CD8-positive, alpha-beta memory T cell (primary cell): ENCODE measurements at places on chromosomes 16 and 17.

- peak; percentile 45 for DNase-seq
These were observed 12.8 kb upstream of the GNG13 start for GRCh38 chr16:813204-813915.

- DNase-seq = no peak
These were observed 25.3 kb upstream of the KSR1 start for GRCh38 chr17:27430882-27431491.

- no peak for DNase-seq
These were observed 1.4 kb downstream of the TOM1L1 start for GRCh38 chr17:54902017-54902416.

DNA sequence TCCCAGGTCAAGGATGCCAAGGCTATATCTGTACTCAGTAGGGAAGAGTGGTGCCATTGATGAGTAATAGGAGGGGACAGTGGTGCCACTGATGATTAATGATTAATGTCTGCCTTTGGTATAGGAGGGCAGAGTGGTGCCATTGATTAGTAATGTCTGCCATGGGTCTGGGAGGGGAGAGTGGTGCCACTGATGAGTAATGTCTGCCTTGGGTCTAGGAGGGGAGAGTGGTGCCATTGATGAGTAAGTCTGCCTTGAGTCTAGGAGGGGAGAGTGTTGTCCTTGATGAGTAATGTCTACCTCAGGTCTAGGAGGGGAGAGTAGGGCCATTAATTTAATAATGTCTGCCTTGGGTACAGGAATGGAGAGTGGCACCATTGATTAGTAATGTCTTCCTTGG lies 507.8 kb upstream of the EEF2KMT start:
- no peak for DNase-seq
